A549 (cell line): ENCODE measurements at places on chromosomes 5 and 9. TPM values are rescaled to one million over a fixed set of nuclear protein-coding genes. Genes with fewer than 3 reads are reported as not detected.

The PCDHAC1 gene
- 0.55 to 0.57 TPM (median 0.57 TPM) in 3 replicates for polyA plus RNA-seq

The NR5A1 gene
- polyA plus RNA-seq = not detected in 3 replicates

The THBS4 gene
- polyA plus RNA-seq = 0.16 to 0.54 TPM (median 0.41 TPM) in 3 replicates

The AGXT2 gene
- not detected in 3 replicates for polyA plus RNA-seq

The NUTM2G gene
- polyA plus RNA-seq = not detected in 3 replicates

The TAF11L10 gene
- not detected in 3 replicates for polyA plus RNA-seq

The DDX4 gene
- 0.08 TPM in 1 of 3 replicates, not detected in the others for polyA plus RNA-seq

The ALDH7A1 gene
- 64.5 to 83.0 TPM (median 72.4 TPM) in 3 replicates for polyA plus RNA-seq

The TNPO1 gene
- polyA plus RNA-seq = 199 to 253 TPM (median 231 TPM) in 3 replicates

The GRHPR gene
- 144 to 159 TPM (median 146 TPM) in 3 replicates for polyA plus RNA-seq

The FAM153A gene
- not detected in 3 replicates for polyA plus RNA-seq

The FBP2 gene
- polyA plus RNA-seq = not detected in 3 replicates

The BNC2 gene
- polyA plus RNA-seq = 6.2 to 7.6 TPM (median 6.2 TPM) in 3 replicates

The TUBB4B gene
- 646 to 795 TPM (median 671 TPM) in 3 replicates for polyA plus RNA-seq

The CCDC192 gene
- not detected in 3 replicates for polyA plus RNA-seq

The MARCOL gene
- polyA plus RNA-seq = 0.06 to 0.14 TPM (median 0.11 TPM) in 3 replicates

The ADAMTS12 gene
- 4.8 to 6.8 TPM (median 5.4 TPM) in 3 replicates for polyA plus RNA-seq

The LAMC3 gene
- polyA plus RNA-seq = 1.5 TPM in 3 replicates
